Activated B cell treated with CpG ODN at 0.5 μM for 24 hours (primary cell): ENCODE measurements at places on chromosomes 3 and 15. TPM values are rescaled to one million over a fixed set of nuclear protein-coding genes. Genes with fewer than 3 reads are reported as not detected.

The CFAP100 gene
- not detected in 2 replicates for total RNA-seq

The ATP13A5 gene
- not detected in 2 replicates for total RNA-seq

The SLC4A7 gene
- 24.3 and 31.3 TPM in 2 replicates for total RNA-seq

The GRK7 gene
- not detected in 2 replicates for total RNA-seq

The UPK1B gene
- not detected in 2 replicates for total RNA-seq

The TMEM212 gene
- total RNA-seq: not detected in 2 replicates

The SLC12A1 gene
- not detected in 2 replicates for total RNA-seq

GRCh38 chr3:15492847-15493360 lies 28.6 kb downstream of the COLQ start:
- H3K4me3 ChIP-seq: no peak overlapping the region
- H3K27me3 ChIP-seq: no peaks in the 10 kb centered on the region
- H3K4me1 ChIP-seq: no peaks in the 10 kb centered on the region
- no peak for DNase-seq

- H3K4me3 ChIP-seq: no peak overlapping the region
- DNase-seq: no peak
- no peak overlapping the region for H3K27ac ChIP-seq
- H3K36me3 ChIP-seq: no peaks in the 10 kb centered on the region
- H3K4me1 ChIP-seq: no peaks in the 10 kb centered on the region
- peaks cover 16% of the 10 kb centered on the region for H3K27me3 ChIP-seq
Observed at GRCh38 chr3:141126661-141127343, 75.7 kb downstream of the SPSB4 start.

- peaks cover 5% of the 10 kb centered on the region for H3K4me1 ChIP-seq
- no peak for DNase-seq
- H3K27ac ChIP-seq: no peak overlapping the region
- peaks cover 50% of the 10 kb centered on the region for H3K36me3 ChIP-seq
- no peaks in the 10 kb centered on the region for H3K27me3 ChIP-seq
Observed at GRCh38 chr3:45986303-45986982, 9.2 kb downstream of the FYCO1 start.

GRCh38 chr3:56339671-56340070 lies 128.6 kb downstream of the ERC2 start:
- H3K27me3 ChIP-seq: peaks cover 11% of the 10 kb centered on the region
- H3K4me3 ChIP-seq: no peak overlapping the region
- no peaks in the 10 kb centered on the region for H3K4me1 ChIP-seq
- H3K36me3 ChIP-seq: no peaks in the 10 kb centered on the region
- DNase-seq: no peak

DNA sequence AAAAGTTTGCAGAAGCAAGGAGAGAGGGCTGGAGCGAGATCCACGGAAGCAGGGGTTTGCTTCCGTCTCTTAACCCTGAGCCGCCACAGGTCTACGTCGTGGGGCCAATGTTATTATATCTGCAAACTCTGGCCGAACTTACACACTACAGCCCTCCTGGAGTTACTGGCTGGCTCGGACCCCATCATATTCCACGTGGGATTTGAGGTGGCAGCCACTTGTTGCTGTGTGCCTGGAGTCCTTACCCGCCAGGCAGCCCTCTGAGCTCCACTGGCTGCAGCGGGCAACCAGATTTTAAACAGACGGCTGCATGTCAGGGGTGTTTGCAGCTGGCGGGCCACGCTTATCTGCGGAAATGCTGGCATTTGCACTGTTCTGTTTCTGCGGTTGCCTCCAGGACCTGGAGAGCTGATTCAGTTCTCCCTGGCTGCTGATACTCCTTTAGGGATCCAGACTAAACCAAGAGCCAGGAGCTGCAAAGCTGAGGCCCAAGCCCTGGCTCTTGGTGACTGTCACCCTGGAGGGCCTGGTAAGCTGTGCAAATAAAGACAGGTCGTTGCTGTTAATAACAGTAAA lies 34.7 kb downstream of the TM2D3 start:
- H3K27me3 ChIP-seq: peaks cover 2% of the 10 kb centered on the region
- no peak overlapping the region for H3K4me3 ChIP-seq
- H3K4me1 ChIP-seq: peaks cover 5% of the 10 kb centered on the region
- no peak for DNase-seq

GRCh38 chr3:49476563-49476962 lies 6.5 kb downstream of the DAG1 start:
- H3K36me3 ChIP-seq: peaks cover 31% of the 10 kb centered on the region
- no peak overlapping the region for H3K4me3 ChIP-seq
- peak overlapping the region; percentile 24 for H3K27ac ChIP-seq
- no peaks in the 10 kb centered on the region for H3K27me3 ChIP-seq
- H3K4me1 ChIP-seq: peaks cover 18% of the 10 kb centered on the region
- no peak for DNase-seq

DNA sequence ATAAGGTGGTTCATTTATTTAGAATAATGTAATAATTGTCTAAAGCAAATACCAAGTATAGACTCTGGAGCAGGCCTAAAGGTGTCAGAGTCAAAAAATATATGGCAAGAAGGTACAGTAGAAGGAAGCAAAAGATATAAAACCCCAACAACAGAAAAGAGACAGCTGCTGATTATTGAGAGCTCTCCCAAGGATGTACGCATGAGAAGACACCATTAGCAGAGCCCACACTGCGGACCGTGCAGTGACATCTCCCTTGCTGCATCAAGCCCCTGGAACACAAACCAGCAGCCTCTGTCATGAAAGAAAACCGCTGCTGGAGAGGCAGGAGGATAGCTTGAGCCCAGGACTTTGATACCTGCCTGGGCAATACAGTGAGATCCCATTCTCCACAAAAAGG lies 18.0 kb upstream of the SLC6A20 start:
- DNase-seq: no peak
- no peaks in the 10 kb centered on the region for H3K27me3 ChIP-seq
- H3K4me1 ChIP-seq: peaks cover 23% of the 10 kb centered on the region
- H3K4me3 ChIP-seq: no peak overlapping the region

GRCh38 chr3:52798978-52799476 lies 4.4 kb downstream of the ITIH3 start:
- no peaks in the 10 kb centered on the region for H3K27me3 ChIP-seq
- H3K4me1 ChIP-seq: no peaks in the 10 kb centered on the region
- H3K4me3 ChIP-seq: no peak overlapping the region
- H3K36me3 ChIP-seq: no peaks in the 10 kb centered on the region

GRCh38 chr3:53842436-53843194 lies 3.6 kb downstream of the CHDH start:
- no peak overlapping the region for H3K27ac ChIP-seq
- H3K4me1 ChIP-seq: peaks cover 34% of the 10 kb centered on the region
- no peaks in the 10 kb centered on the region for H3K36me3 ChIP-seq
- DNase-seq: no peak

GRCh38 chr15:34301058-34301457 lies 36.5 kb downstream of the SLC12A6 start:
- peaks cover 27% of the 10 kb centered on the region for H3K36me3 ChIP-seq
- DNase-seq: no peak
- H3K27ac ChIP-seq: no peak overlapping the region
- H3K4me3 ChIP-seq: no peak overlapping the region
- H3K4me1 ChIP-seq: peaks cover 61% of the 10 kb centered on the region

- H3K4me1 ChIP-seq: peaks cover 18% of the 10 kb centered on the region
- no peak for DNase-seq
- peaks cover 33% of the 10 kb centered on the region for H3K36me3 ChIP-seq
- H3K27ac ChIP-seq: no peak overlapping the region
- H3K27me3 ChIP-seq: no peaks in the 10 kb centered on the region
Observed at GRCh38 chr3:134214239-134214638, 36.4 kb downstream of the RYK start.

DNA sequence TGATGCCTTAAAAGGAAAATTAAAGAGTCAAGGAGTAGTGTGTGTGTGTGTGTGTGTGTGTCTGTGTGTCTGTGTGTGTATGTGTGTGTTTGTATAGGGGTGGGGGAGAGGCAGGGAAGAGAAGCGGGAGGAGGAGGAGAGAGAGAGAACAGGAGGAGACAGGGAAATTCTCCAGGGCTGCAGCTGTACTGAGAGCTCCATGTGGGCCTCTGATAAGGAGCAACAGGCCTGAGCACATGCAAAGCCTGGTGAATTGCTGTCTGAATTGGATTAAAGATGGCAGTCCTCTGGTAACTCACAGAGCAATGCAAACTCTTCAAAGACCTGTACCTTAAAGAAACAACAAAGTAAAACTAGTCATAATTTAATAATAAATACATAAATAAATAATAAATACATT lies 70.6 kb downstream of the SEMA6D start:
- no peaks in the 10 kb centered on the region for H3K36me3 ChIP-seq
- no peaks in the 10 kb centered on the region for H3K27me3 ChIP-seq
- no peaks in the 10 kb centered on the region for H3K4me1 ChIP-seq
- H3K4me3 ChIP-seq: no peak overlapping the region
- no peak overlapping the region for H3K27ac ChIP-seq
- no peak for DNase-seq

- no peaks in the 10 kb centered on the region for H3K36me3 ChIP-seq
- peaks cover 13% of the 10 kb centered on the region for H3K27me3 ChIP-seq
- no peak overlapping the region for H3K27ac ChIP-seq
- H3K4me3 ChIP-seq: no peak overlapping the region
Observed at GRCh38 chr15:39922462-39923092, 2.5 kb upstream of the GPR176 start.

- peaks cover 17% of the 10 kb centered on the region for H3K27me3 ChIP-seq
- no peak overlapping the region for H3K4me3 ChIP-seq
- no peak for DNase-seq
- H3K4me1 ChIP-seq: peaks cover under 1% of the 10 kb centered on the region
- H3K27ac ChIP-seq: no peak overlapping the region
Observed at GRCh38 chr3:42680806-42681205, 4.5 kb upstream of the KLHL40 start.

DNA sequence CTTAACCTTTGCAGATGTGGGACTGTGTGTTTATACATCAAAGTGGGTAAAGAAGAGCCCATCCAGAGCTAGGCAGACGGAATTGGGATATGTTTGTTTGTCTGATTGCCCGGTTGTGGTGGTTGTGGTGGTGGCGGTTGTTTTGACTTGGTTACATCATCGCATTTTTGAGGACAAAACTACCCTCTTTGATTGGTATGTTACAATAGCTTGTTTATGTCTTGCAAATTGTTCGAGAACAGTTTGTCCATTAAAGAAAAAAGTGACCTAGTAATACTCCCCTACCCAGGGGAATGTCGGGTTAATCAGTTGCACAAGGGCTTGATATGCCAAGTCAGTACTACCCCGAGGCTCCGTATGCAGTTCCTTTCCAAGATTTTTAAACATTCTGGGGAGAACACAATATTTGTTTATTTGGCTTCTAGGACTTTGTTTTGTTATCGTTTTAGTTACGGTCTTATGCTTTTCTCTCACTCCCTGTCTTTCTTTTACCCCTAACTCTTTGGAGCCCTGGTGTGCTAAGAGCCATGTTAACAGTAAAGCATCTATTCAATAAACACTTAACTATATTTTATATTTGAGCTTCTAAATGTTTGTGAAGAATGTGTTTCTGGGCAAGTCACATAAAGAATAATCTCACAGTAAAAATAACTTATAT lies 315.4 kb downstream of the LPP start:
- H3K36me3 ChIP-seq: peaks cover 12% of the 10 kb centered on the region
- H3K4me1 ChIP-seq: peaks cover 32% of the 10 kb centered on the region

GRCh38 chr3:54703923-54704322 lies 223.9 kb downstream of the LRTM1 start:
- no peaks in the 10 kb centered on the region for H3K27me3 ChIP-seq
- H3K4me3 ChIP-seq: no peak overlapping the region
- no peak for DNase-seq
- H3K36me3 ChIP-seq: no peaks in the 10 kb centered on the region

DNA sequence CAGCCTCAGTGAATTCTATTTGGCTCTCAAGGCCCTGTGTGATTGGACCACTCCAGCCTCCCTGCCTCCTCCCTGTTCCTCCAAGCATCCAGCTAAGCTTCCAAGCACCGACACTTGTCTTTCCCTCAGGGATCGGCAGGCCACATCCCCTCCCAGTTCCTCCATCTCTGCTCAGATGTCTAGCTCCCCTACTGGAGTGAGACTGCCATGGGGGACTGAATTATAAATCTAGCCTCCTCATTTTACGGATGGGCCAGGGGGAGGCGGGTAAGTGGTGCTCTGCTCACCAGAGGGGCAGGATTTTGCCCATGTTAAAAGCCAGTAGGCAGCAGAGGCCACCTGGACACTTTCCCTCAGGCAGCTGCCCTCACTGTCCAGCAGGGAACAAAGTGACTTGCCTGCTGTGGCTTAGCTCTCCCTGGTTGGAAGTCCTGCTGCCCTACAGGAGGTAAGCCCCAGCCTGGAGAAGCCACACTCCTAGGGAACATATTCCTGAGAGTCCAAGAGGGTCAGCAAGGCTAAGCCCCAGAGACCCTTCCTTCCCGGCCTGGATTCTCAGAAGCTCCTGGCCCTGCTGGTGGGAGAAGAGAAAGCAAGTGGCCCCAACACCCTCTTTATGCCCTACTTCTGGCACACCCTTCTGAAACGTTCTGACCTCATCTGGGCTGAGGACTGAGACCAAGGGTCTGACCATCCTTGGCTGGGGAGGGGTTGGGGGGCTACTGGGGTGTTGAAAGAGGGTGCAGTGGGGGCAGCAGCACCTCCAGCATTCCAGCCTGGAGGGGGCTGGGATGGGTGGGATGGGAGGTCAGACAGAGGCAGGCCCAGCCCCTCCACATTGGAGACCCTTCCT lies 9.1 kb upstream of the HHATL start:
- no peak overlapping the region for H3K27ac ChIP-seq
- peaks cover 18% of the 10 kb centered on the region for H3K4me1 ChIP-seq
- no peaks in the 10 kb centered on the region for H3K36me3 ChIP-seq

DNA sequence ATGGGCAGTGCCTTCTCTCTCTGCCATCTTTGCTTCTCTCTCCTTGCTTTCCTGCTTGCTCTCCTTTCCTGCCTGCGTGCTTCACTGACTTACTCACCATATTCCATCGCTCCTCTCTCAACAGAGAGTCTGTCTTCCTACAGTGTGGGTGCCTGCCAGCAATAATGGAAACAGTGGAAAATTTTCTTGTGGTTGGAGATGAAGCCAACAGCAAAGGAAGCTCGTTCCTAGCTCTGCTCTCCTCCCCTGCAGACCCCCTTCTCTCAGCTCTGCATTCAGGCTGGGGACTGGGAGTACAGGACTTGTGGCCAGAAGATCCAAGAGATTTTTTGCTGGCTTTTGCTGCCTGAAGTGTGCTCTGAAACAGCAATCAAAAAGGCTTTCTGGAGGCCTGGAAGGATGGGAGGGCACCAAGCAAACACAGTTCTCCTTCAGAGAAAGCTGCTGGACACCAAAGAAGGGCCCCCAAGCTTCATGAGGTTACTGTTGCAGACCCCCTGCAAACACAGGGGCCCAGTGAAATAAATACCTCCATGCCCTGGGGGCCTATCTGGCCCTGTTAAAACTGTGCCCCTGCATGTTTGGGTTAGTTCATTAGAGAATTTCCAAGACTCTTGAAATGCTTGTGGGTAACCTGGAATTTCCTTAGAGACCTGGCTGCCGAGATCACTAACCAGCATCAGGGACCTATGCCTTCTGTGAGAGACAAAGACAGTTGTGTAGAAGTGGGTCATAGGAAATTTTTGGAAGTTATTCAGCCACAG lies 149.9 kb upstream of the RASGRP1 start:
- no peak overlapping the region for H3K4me3 ChIP-seq
- no peak for DNase-seq

- no peak for DNase-seq
- peaks cover 18% of the 10 kb centered on the region for H3K4me1 ChIP-seq
- H3K27ac ChIP-seq: no peak overlapping the region
- peaks cover 8% of the 10 kb centered on the region for H3K27me3 ChIP-seq
- no peaks in the 10 kb centered on the region for H3K36me3 ChIP-seq
- peak overlapping the region; percentile 82 for H3K4me3 ChIP-seq
Observed at GRCh38 chr15:75738014-75738646, 25.5 kb upstream of the CSPG4 start.

GRCh38 chr3:41212088-41212487 lies 12.8 kb downstream of the CTNNB1 start:
- H3K27ac ChIP-seq: no peak overlapping the region
- no peak overlapping the region for H3K4me3 ChIP-seq
- peaks cover 25% of the 10 kb centered on the region for H3K36me3 ChIP-seq
- H3K4me1 ChIP-seq: peaks cover 86% of the 10 kb centered on the region
- H3K27me3 ChIP-seq: no peaks in the 10 kb centered on the region
- DNase-seq: no peak
